NCI-H82 (cell line): ENCODE measurements at places on chromosomes 11 and 22.

GRCh38 chr11:12285106-12285505 lies 92.3 kb upstream of the PARVA start:
- DNase-seq: no peak

DNA sequence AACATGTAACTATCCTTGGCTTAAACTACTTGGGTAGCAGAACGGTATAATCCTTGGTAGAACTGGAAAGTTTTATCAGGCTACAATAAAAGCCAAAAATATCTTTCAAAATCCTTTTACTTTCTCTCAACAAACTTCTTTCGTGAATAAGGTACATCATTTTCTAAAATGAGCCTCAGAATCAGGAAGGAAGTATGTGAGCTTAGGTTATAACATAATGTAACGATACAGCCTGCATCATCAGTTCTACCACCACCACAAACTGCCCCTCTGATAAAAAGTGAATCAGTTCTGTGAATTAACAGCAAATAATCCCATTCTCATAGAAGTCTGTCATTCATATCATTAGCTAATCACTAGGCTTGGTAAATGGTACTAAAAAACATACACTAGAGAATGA lies 244.3 kb downstream of the SBF2 start:
- no peak for DNase-seq

DNA sequence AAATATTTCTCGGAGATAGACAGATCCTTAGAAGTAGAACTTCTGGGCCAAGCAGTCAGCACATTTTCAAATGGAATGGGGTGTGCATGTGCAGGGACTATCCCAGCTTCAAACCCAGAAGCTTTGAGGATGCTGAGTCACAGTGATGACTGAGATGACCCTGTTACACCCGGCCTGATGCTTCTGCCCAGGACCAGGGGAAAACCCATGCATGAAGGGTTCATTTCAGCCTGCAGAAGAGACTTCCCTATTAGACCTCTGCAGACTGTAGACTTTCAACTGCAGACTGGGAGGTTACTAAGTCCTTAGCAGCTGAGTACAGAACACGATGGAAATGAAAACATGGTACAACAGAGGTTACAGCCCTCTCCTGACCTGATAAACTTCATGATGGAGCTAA lies 3.6 kb upstream of the OR2AT4 start:
- no peak for DNase-seq

DNA sequence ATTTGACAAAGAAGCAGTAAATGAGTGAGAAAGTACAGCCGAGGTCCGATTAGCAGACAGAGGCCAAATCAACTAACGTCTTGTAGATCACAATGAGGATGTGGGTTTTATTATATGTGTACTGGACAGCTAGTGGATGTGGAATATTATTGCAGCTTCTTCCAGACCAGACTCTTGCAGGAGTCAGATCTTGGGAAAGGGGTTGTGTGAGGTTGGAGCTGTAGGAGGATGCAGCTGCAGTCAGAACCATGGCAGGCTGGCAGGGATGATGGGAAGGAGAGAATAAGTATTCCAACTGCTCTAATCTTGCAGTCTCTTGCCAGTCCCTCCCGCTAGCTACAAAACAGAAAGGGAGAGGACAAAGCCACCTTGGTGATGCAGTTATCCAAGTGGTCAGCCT lies 46.8 kb upstream of the LDLRAD3 start:
- no peak for DNase-seq

- DNase-seq: no peak
Measured at GRCh38 chr11:132540581-132540980, 991.7 kb downstream of the OPCML start.

DNA sequence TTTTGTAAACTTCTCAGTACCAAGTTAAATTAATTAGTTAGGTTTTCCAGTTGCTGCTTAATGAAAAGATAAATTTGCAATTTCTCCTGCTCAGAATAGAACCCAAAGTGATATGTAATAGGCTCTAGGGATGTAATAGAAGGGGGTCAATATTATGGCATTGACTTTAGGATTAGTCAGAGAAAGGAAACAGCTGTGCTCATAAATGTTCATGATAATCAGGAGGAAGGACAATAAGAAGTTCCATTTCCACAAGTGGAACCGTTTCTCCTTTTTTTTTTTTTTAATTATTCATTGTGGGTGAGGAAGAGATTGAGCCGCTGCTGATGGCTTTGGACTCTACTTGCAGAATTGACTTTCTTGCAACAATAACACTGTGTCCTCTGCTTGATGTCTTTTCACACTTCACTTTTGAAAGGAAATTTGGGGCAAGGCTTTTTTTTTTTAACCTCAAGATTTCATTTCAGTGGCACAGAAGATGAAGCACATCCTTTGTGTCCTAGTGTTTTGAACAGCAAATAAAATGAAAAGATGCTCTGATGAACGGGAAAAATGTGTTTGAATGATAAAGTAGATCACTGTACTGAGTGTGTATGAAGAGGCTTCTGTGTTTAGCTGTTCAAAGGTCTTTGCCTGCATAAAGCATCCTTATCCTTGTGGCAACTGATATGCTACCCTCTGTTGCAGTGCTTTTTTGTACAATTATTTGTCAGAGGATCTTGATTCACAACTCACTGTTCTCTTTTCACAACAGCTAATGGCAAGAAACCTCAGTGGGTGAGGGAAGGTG lies 62.4 kb downstream of the GAS2 start:
- no peak for DNase-seq

DNA sequence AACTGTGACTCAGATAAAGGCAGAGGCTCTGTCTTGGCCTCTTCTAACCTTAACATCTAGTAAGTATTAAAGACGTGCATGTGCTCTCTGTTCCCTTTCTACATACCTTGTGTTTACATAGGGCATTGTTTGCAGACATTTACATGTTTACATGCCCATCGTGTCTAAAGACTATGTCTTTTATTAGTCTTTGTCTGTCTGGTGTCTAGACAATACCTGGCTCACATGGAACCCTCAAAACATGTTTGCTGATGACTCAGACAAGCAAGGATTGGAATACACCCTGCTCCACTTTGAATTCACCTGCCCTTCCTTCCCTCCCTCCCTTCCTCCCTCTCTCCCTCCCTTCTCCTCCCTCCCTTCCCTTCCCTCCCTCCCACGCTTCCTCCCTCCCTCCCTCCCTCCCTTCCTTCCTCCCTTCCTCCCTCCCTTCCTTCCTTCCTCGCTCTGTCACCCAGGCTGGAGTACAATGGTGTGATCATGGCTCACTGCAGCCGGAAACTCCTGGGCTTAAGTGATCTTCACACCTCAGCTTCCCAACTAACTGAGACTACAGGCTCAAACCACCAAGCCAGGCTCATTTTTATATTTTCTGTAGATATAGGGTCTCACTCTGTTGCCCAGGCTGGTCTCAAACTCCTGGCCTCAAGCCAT lies 23.7 kb upstream of the SORL1-AS1 start:
- DNase-seq: no peak

DNA sequence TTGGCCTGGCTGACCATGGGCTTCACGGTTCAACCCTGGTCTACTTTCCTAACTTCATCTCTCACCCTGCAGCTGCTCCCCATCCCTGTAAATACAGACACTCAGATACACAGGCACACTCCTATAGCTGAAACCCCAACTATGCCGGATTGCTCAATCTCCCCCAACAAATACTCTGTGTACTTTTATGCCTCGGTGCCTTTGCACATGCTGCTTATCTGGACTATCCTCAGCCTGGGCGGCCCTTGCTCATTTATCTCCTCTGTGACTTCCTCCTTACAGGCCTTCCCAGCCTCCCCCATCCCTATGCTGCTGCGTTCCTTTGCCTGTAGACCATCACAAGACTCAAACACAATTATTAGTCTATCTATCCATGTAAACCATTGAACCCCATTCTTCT lies 76.6 kb downstream of the PKNOX2 start:
- DNase-seq: no peak

GRCh38 chr22:40392618-40393017 lies 22.2 kb downstream of the SGSM3 start:
- DNase-seq: no peak

DNA sequence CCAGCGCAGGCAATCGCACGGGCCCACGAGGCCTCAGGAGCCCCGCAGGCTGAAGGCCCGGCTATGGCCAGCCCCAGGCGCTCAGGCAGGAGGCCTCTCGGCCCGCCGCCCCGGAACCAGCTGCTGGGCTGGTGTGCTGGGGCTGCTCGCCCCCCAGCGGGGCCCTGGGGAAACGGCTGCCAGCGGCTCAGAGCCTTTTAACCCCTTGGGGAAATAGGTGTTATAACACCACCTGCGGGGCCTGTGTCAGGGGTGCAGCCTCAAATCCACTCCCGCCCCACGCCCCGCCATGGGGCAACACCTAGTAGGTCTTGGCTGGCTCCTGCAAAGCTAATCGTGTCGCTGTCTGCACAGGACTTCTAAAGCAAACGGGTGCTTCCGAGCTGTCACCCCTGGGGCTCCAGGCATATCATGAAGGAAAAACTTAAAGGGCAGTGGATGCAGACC lies 237.4 kb downstream of the TTC28 start:
- DNase-seq: peak; percentile 70

DNA sequence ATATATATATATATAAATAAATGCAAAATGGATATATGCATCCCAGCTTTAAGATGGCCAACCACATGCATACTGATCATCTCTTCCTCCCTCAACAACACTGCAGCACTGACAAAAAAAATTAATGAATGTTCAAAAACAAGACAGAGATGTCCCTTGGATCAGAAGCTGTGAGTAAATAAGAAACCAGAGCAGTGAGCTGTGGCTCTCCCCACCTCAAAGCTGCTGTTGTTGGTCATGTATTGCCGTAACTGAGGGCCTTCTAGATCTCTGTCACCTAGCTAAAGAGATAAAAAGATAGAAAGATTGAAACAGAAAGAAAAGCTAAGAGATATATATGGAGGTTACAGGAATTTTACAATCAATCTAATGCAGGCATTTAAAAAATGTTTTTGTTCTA lies 15.5 kb upstream of the TMEM135 start:
- DNase-seq: no peak

- no peak for DNase-seq
Measured at GRCh38 chr11:126189109-126189929, 22.1 kb downstream of the RPUSD4 start.

- DNase-seq: no peak
Measured at GRCh38 chr11:69699213-69699612, 4.6 kb downstream of the FGF19 start.

- DNase-seq: no peak
Measured at GRCh38 chr22:19680911-19681862, 33.1 kb upstream of the SEPTIN5 start.

DNA sequence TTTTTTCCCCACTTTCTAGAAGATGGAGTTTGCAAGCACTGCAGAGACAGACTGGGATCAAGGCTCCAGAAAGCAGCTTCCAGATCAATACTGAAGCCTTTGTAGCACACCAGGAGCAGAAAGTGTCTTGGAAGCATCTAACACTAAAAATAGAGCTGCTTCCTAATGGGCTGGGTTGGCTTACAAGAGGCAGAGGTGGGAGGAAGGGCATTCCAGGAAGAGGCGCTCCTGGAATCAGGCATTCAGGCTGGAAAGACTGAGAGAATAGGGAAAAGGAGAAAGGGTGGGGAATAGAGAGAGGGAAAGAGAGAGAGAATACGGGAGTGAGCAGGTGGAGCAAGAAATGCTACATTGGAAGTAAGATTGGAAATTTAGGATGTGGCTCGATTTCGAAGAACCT lies 395.9 kb downstream of the OPCML start:
- DNase-seq: no peak

DNA sequence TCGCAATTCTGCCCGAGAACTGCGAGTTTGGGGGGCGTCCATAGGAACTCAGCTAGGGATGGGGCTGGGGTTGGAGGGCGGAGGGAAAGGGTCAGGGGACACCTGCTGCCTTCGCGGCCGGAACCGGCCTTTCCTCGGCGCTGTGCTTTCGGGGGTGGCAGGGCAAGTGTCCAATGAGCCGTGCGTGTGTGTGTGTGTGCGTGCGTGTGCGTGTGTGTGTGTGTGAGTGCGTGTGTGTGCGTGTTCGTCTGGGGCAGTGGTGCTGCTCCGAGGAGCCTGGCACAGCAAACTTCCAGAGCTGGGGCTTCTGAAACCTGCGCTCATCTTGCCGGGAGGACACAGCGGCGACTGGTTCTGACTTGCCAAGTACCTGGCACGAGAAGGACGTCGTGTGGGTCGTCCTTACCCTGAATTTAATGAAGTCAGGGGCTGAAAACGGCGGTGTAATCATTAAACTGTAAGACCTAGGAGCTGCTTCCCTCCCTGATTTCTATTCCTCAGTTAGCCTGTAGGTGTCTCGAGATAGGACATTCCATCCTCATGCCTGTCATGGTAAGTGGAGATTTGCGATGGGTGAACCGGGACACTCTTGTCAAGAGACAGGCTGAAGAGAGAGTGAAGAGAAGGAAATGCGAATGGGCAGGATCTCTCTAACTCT lies 27.0 kb upstream of the AMOTL1 start:
- DNase-seq: peak; percentile 76

DNA sequence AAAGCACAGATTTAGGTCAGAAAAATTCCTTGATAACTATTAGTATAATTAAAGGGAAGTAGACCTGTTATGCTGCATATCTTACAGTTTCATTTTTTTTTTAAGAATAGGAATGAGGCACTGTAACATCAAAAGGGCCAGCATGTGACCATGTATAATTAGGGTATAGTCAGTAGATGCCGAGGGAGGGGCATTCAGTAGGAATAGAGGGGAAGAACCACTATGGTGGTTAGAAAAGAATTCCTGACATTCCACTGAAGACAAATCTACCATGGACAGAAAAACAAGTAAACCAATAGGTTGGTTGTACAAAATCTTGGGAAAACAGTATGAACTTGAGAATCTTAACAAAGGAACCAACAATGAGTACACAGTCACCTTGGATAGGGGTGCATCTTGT lies 78.4 kb upstream of the CCDC179 start:
- no peak for DNase-seq

DNA sequence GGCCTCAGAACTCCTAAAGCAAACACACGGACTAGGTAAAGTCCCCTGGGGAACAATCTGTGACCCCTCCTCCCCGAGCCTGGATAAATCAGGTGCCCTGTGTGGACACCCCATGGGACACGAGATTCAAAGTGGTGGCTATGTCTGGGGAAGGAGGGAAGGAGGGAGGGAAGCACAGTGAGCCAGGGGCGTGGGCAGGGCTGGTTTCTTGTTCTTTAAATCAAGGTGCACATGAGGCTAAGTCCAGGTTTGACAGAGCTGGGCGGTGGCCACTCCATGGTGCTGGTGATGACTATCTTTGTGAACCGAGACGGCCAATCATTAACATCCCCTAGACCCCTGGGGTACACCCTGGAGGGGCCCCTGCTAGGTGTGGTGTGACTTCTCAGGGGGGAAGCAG lies 20.3 kb upstream of the TH start:
- DNase-seq: no peak

- DNase-seq: no peak
Measured at GRCh38 chr22:47849576-47849975, 1087.1 kb downstream of the TBC1D22A start.

- DNase-seq: no peak
Measured at GRCh38 chr11:73280626-73281025, 8.5 kb downstream of the P2RY6 start.

DNA sequence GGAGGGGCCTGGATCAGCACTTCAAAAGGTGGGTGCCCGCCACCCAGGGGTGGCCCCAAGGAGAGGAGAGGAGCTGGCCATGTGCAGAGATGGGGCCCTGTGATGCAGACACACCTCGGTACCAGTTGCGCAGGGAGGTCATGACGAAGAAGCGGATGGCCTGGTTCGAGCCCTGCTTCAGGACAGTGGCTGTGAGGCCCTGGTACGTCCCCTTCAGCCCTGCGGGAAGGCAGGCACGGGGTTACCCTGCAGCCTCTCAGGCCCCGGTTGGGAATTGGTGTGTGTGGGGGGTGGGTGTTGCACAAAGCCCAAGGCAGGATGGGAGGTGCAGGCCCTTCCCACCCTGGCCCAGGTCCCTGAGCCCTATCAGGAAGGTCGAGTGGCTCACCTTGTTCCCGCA lies 1.8 kb downstream of the SLC25A1 start:
- no peak for DNase-seq

GRCh38 chr22:19105867-19106802 lies 16.1 kb downstream of the DGCR2 start:
- DNase-seq: peak; percentile 14
